Stimulated activated naive CD8-positive, alpha-beta T cell treated with anti-CD3 and anti-CD28 coated beads, Interleukin-15, amount 100 ng/mL, for 72 hours (primary cell): ENCODE measurements at places on chromosomes 2 and 18.
A peak's percentile ranks its signal among the peaks of the same experiment; 100 is the strongest.

DNA sequence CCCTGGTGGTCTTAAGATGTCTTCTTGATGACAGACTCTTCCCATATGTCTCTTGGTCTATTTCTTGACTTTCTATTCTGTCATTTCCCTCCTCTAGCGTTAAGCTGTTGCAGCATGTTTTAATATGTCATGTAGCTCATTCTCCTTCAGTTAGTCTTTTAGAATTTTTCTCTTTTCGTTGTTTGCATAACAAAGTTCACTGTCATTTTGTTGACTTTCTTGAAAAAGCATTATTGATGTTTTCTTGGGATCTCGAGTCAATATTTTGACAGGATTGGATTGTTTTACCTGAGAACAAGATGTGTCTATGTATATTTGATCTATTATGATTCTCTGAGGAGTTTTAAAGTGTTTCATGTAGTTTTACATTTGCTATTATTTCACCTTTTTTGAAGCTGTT, 24.8 kb downstream of the SOCS6 start:
- no peak for DNase-seq

- no peak for DNase-seq
Measured at GRCh38 chr18:30971338-30971956, 71.1 kb downstream of the DSC3 start.

GRCh38 chr2:236592821-236593220, 23.2 kb downstream of the ACKR3 start:
- DNase-seq = no peak

DNA sequence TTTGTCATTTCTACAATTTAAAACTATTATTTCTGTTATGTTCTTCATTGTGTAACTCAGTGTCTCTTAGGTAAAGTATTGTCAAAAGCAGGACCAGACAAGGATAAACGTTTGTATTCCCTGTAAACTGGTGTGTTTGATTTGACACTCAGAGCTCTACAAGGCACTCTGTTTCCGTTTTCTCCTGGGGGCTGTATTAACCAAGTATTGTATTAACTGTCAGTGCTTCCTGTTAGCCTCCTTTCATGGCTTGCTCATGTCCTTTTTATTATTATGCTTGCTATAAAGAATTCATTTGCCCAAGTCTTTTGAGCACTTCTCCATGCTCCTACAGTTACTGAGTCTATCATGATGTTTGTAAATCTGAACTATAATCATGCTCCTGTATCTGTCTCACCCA, 323.7 kb downstream of the LPIN1 start:
- DNase-seq = no peak

- DNase-seq = peak; percentile 94
Measured at GRCh38 chr18:5295981-5296705, 617 bp upstream of the ZBTB14 start.

DNA sequence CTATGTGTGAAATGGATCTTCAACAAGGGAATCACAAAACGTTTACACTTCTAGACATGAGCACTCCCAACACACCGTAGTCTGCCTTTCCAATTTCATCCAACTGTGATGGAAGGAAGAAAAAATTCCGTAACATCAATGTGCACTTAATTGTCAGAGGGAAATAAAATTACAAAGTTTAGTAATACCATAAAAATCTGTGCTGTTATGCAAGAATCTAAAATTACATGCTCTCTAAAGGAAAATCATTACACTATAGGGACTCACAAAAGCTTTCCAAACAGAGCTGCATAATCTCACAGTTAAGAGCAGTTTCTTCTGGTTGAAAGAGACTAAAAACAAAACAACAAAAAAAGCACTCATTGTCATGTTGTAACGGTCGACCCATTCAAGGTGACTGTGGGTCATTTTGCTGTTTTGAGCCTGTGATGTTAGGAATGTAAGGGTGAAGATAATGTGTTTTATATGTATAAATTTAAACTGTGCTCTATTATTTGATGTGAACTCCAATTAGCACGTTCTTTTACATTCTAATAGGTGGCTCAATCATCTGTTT, 698.0 kb downstream of the TDRD15 start:
- DNase-seq = no peak

GRCh38 chr2:73004466-73004865, 67.0 kb downstream of the SFXN5 start:
- DNase-seq = no peak

DNA sequence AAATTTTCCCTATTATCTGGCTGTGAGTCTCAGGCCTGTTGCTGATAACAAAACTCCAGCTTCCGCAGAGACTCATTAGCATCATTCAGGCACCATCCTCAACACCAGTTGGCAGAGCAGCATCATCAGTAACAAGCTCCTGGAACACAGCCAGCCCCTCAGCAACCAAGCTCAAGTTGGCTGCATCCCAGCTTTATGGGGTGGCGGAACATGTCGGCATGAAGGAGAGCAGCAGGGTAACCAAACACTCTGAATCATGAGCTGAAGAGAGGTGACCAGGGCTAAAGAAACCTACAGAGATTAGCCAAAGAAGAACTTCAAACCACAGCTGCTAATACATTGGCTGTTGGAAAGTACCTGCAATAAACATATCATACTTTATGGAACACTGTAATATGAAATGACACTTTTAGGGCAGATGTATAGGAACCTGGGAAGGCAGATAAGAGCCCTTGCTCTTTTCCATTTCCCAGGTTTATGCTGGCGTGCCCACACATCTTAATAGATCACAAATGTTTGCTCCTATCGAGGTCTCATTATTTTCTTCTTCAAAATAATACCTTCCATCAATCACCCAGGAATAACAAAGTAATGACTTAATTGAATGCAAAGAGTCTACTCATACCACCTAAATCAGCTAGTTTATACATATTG, 63.8 kb downstream of the PDE11A start:
- no peak for DNase-seq
